ENCODE measurements at places on chromosomes 5 and 9.

DNA sequence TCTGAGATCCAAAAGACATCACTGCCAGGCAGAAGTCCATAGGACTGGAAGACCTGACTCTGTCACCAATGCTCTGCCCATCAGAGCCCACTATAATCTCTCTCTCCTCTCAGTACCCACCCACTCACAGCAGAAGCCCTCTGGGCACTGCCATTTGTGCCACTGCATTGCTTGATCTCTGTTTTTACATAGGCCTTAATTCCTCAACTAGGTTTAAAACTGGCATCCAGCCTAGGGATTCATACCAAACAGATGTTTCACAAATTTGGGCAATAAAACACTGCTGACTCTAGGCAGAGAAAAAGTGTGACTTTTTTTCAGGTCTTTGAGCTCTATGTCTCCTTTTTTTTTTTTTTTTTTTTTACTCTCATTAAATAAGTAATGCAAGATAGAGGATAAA lies 91.1 kb upstream of the RANBP3L start:
- no peak for DNase-seq

GRCh38 chr9:73980754-73981153 lies 516.4 kb upstream of the RORB start:
- DNase-seq = no peak

GRCh38 chr5:147504011-147504410 lies 5.9 kb downstream of the DPYSL3 start:
- no peak for DNase-seq

- no peak for DNase-seq
These were observed 39.3 kb downstream of the SPARC start for GRCh38 chr5:151647320-151647861.

DNA sequence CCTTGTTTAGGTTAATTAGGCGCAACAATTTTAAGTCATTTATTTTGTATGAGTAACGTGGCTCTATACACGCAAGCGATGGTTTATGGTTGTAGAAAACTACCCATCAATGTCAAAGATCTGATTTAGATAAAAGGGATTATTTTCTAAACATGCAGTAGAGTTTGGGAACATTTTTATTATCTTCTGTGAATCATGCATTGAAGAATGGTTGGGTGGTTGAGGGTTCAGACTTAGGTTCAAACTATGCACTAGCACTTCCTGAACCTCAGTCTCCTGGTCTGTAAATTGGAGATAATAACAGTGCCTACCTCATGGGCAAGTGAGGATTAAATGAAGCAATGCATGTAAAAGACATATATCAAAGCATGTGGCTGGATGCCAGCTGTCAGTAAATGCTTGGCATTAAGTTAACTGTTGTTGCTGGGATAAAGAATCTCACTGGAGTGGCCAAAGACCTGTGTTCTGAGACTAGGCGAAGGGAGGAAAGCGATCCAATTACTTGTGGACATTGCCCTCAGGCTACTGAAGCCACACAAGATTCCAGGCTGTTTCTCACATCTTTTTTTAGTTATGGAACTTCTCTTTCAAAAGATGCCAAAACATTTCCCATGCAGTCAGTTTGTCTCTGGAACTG lies 1.1 kb upstream of the OTULINL start:
- no peak for DNase-seq

GRCh38 chr9:133349965-133350616 lies 2.1 kb downstream of the RPL7A start:
- no peak for DNase-seq

DNA sequence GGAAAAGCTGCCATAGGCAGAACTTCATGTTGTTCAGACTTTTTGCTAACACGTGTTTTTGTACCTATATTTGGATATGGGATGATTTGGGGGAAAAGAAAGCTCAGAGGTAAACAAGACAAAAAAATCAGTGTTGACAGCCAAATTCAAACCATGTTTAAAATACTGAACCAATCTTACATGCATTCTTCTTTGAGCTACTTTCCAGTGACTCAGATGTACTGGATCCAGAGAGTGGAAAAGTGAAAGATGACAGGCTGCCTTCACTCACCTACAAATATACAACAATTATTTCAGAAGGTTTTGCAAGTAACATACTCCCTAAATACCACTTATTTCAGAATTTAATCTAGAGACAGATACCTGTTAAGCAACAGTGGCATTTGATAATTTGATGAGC lies 165.7 kb downstream of the MPDZ start:
- no peak for DNase-seq

DNA sequence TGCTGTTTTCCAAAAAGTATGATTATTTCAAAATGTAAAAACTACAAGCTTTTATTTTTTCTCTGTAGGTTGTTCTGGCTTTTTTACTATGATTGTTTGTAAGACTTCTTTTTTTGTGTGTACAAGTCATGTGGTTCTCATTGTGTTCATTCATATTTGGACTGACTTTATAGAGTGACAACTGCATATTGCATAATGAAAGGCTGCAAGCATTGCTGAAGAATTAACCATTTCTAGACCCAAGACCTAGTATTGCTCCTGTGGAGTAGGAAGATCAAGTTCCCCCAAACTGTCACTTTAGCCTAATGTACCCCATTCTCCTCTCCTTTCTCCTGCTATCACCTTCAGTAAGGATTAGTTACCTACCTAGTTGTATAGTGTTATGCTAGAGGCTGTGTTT lies 10.0 kb downstream of the MAP1B start:
- DNase-seq = no peak

DNA sequence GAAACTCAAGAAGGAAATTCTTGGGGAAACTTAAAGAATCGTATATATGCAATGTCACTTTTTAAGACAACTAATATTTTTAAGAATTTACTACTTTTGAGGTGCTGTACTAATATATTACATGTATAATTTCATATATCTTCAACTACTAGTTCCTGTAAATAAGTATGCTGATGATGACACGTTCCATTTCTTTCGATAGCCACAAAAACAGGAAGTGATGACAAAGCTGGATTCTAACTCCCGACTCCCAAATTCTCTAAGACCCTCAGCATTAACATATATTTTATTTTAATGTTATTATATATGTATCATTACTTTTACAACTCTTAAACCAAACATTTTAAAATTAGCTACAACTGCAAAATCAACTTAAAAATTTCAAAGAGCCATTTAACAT lies 74.8 kb downstream of the STK32A start:
- DNase-seq = no peak

DNA sequence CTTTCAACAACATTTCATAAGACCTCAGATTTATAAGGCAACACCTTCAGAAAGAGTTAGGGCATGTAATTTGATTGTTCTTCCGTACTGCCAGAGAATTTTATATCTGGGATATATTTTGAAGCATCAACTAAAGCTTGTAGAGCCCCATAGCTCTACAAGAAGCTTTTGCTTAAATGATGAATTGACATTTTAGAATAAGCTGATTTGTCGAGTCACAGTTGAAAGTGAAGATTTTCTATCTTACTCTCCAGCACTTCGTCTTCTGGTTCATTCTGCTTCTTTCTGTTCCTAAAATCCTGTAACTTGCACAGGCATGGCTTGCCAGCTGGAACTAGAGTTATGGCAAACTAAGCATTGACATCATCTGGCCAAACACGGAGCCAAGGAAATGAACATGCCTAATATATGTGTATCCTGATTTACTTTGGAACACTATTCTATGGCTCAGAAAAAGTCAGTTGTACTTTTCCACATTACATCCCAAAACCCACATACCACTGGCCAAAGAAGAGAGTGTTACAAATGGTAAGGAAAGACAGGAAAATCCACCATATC lies 68.6 kb upstream of the MAST4 start:
- DNase-seq = no peak

GRCh38 chr5:37721447-37721871 lies 118.4 kb downstream of the GDNF start:
- no peak for DNase-seq

GRCh38 chr9:136426787-136427186 lies 12.9 kb downstream of the INPP5E start:
- DNase-seq = no peak

GRCh38 chr5:181112476-181112875 lies 18.5 kb downstream of the OR2V1 start:
- no peak for DNase-seq

Data from NCI-H2171 (cell line).